ENCODE measurements at places on chromosomes 13 and 19. TPM values are rescaled to one million over a fixed set of nuclear protein-coding genes. Genes with fewer than 3 reads are reported as not detected.

The FFAR3 gene
- total RNA-seq: not detected

The ARGLU1 gene
- total RNA-seq: 130 TPM

The FREM2 gene
- total RNA-seq: 24.1 TPM

The POSTN gene
- total RNA-seq: 0.76 TPM

The UBAC2 gene
- 71.3 TPM for total RNA-seq

The C19orf33 gene
- total RNA-seq: 22.3 TPM

The CEACAM7 gene
- total RNA-seq: 0.21 TPM

The TMEM190 gene
- total RNA-seq: 0.33 TPM

The KANK2 gene
- total RNA-seq: 35.1 TPM

The OR10H1 gene
- total RNA-seq: not detected
